ENCODE measurements at places on chromosomes 12 and 14.
A peak's percentile ranks its signal among the peaks of the same experiment; 100 is the strongest.

DNA sequence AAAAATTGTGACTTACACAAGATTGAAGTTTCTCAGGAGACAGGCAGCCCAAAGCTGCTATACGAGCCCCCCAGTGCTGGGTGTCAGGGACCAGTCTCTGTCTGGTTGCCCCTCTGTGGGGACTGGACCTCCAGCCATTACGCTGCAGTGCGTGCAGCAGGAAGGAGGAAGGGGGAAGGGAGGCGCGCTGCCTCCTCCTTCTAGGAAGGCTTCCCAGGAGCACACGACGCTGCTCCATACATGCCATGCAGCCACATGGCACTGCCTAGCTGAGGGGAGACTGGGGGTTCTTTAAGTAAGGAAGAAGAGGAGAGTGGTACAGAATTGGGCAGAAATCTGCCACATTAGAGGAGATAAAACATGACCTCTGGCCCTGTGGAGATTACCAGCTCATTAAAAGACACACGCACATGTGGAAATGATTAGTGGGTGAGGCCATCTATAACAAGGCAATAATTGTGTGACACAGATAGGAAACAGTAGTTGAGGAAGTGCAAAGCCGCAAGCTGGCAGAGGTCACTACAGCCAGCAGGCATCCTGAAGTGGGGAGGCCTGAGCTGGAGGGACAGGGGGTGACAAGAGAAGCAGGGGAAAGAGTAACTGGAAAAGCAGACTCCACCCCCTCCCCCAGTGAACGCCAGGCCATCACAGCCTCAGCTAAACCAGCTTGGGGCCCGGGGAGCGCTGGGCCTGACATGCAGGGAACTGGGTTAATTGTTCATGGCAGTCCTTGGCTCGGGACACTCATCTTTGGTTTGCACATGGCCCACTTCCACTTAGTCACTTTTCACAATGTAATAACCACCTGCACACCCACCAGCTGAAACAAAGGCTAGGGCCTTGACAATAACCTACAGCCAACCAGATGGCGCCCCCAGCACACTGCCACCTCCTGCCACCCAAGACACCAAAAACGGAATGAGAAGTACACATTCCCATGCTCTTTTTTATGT is 39.6 kb downstream of the CCDC88C start:
- H3K36me3 ChIP-seq, result peaks cover 3% of the 10 kb centered on the region
- peaks cover 87% of the 10 kb centered on the region for H3K4me1 ChIP-seq
- H3K27me3 ChIP-seq, result no peaks in the 10 kb centered on the region
- H3K4me3 ChIP-seq, result peak overlapping the region; percentile 84
- no peak for DNase-seq

DNA sequence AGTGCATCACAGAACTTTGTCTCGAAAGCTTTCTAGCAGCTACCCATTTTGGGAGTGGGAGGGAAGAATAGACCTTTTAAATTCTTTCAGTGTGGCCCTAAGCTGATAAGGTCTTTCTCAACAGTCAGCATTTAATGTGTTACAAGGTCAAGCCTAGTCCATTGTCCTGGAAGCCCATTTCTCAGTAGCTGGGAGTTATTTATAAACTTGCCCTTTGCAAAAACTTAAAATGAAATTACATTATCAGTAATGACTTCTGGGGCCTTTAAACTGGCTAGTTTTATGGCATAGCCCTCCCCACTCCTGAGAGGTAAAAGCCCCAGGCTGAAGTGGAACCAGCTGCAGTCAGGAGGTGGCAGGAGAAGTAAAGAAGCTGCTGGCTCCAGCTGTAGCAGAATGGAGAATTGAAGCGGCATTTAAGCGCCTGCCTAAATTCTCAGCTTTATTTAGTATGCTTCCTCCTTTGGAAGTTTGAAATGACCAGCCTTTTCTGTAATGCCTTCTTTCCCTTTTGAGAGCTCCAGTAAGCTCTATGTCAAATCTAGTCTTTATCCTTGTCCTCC is 12.4 kb downstream of the COPZ1 start:
- H3K27ac ChIP-seq, result no peak overlapping the region
- peaks cover 9% of the 10 kb centered on the region for H3K36me3 ChIP-seq
- H3K4me1 ChIP-seq, result peaks cover 9% of the 10 kb centered on the region
- no peaks in the 10 kb centered on the region for H3K27me3 ChIP-seq
- no peak overlapping the region for H3K4me3 ChIP-seq

- no peak overlapping the region for H3K4me3 ChIP-seq
- no peak for DNase-seq
- no peak overlapping the region for H3K27ac ChIP-seq
- peaks cover 4% of the 10 kb centered on the region for H3K36me3 ChIP-seq
- peaks cover 6% of the 10 kb centered on the region for H3K27me3 ChIP-seq
Observed at GRCh38 chr12:54578778-54579177, 9.7 kb downstream of the PPP1R1A start.

DNA sequence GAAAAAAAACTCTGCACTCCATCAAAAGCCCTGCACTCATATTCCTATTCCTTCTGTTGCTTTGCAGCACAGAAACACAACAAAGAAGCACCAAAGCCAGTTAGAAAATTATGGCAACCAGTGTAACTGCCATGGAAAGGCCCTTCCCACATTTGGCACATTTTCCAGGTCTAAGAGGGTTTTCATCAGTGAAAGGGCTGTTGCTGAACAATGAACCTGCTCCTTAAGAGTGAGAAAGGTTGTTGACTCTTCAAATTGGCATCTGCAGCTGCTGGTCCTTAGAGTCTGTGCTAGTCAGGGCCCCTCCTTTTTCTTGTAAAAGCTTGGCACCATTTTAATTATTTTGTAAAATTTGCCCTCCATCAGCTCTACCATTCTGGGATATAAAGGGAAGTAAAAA is 378.7 kb upstream of the KITLG start:
- H3K36me3 ChIP-seq, result peaks cover 2% of the 10 kb centered on the region
- H3K4me1 ChIP-seq, result no peaks in the 10 kb centered on the region
- H3K27me3 ChIP-seq, result peaks cover 36% of the 10 kb centered on the region
